NCI-H1694 (cell line): ENCODE measurements at places on chromosomes 1 and 21.

- DNase-seq: no peak
Measured at GRCh38 chr1:220044678-220045355, 1.5 kb downstream of the EPRS1 start.

GRCh38 chr1:68093737-68094136 lies 43.3 kb upstream of the DIRAS3 start:
- no peak for DNase-seq

GRCh38 chr1:12153181-12153785 lies 13.5 kb upstream of the TNFRSF1B start:
- no peak for DNase-seq

- DNase-seq: no peak
Measured at GRCh38 chr1:88685259-88685620, 1.2 kb downstream of the PKN2 start.

DNA sequence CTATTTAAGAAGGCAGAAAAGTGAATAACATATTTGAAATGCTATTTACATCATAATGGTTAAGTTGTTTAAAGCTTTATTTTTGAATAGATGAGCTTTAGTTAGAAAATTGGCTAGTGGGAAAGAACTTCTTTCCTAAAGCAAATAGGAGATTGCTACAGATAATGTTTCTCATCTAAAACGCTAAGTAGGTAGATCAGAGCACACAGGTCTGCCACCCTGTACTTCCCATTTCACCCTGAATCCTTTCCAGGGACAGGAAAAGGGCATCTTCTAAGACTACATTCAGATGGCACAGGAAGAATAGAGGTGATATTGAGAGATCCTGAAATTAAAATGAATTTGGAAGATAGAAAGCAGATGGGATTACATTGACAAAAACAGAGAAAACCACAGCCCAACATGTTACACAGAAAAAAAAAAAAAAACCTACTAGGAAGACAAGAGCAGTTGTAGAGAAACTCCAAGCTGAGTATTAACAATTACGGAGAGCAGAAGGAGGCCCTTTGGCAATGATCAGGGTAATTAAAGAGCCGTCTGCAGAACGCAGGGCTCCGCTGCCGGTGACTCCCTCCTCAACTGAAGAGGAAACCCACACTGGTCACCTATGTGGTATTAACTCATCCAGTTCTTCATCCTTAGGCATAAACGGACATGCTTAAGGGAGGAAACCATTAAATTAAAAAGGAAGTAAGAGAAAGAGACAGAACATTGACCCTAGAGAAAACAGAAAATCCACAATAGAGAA lies 53.6 kb upstream of the MAP10 start:
- no peak for DNase-seq

DNA sequence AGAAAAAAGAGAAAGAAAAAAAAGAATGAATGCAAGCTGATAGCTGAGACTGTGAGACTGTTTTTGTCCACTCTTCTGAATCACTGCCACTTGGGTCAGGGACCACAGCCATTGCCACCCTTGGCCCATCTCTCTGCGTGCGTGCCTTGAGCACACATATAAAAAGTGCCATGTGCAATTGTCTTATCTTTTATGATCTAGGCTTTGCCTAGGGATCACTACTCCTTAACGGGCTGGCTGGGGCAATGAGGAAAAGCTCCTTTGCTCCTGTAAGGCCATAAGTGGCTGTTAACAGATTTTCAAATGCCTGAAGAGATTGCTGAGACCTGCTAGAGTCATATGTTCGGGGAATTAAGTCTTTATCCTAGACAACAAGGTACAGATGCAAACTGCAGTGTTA lies 8.2 kb downstream of the SPATA46 start:
- DNase-seq: no peak

DNA sequence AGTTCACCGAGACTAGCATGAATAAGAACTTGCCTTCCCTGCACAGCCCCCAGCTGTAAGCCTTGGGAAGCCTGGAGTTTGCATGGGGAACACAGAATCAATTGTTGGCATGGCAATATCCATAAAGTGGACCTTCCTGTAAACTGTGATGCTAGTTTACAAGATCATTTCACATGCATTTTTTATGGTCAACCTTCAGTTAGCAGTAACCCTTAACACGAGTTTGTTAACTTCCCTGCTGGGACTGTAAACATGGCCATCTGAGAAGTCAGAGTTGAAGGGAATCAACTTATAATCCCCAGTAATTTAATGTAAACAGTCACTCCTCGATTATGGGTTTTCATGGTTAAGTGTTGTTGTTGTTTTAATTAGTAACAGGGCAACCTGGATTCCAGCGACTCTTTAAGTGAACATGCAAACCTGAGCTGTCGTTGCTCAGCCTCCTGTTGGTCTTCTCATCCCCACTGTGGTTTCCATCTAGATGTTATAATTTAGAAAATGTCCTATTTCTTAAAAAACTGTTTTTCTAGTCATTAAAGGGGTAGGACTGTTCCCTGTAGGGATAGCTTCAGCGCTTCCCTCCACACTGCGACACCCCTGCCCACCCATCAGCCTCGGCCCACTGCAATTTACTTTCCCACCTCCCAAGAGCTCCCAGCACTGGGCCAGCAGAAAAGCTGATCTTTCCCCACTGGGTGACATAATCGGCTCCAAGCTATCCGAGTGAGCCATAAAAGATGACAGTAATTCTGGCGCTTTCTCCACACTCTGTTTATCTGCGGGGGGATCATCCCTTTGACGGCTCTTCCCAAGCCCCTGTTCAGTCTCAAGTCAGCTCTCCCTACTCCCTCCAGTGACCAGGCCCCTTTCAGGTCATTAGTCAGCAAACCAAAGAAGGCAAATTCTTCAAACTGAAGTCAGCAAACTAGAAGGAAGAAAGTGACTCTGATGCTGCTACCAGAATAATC lies 107.6 kb upstream of the IPO9 start:
- no peak for DNase-seq

GRCh38 chr1:198179556-198179981 lies 22.8 kb downstream of the NEK7 start:
- no peak for DNase-seq

- DNase-seq: no peak
Measured at GRCh38 chr1:234932106-234932505, 196.5 kb downstream of the TOMM20 start.

DNA sequence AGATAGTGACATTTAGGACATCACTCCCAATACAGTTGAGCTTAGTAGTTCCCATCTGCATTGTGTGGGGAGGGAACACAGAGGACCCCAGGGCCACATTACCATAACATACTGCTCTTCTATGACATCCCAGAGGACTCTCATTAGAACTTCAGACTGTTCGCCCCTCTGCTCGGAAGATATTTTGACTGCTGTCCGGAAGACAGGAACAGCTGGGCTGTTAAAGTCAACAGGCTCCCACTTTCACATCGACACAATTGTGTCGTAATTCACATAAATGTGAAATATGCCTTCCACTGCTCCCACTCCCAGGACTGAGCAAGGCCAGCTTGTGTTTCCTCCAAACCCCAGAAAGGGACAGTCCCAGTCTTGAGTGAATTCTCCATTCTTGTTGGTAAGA lies 158.4 kb downstream of the SEC16B start:
- DNase-seq: no peak

DNA sequence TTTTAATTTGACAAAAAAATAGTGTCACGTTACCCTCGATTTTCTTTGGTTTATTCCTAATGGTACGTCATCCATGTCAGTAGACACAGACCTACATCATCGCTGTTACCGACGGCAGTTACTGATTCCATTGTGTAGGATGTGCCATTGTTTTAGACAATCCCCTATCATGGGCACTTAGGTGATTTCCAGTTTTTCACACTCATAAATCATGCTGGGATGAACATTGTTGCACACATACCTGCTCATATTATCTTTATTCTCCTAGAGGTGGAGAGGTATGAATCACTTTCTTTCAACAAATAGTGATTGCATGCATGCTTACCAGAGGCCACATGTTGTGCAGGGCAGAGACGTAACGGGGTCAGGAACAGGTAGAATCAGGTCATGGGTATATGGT lies 79.7 kb upstream of the EFHD2 start:
- DNase-seq: no peak

DNA sequence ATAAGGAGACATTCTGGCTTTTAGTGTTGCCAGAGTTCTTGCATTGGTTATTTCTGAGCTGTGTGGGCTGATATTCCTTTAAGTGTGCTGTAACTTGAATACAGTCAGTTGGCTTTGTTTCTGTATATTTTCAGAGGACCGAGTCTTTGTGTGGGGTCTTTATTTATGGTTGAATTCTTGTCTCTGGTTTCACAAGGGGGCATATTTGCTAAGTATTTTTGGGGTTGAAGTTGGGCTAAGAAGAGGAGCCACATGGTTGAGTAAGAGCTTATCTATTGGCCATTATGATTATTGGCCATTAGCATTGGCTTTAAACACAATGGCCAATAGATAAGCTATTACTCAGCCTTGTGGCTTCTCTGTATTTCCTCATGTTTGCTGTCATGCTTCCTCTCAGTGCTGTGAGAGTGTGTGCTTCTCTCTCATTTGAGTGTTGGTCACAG lies 26.3 kb upstream of the PTGFR start:
- no peak for DNase-seq

GRCh38 chr1:113592230-113592629 lies 167.1 kb downstream of the PHTF1 start:
- DNase-seq: no peak

GRCh38 chr1:34186741-34187494 lies 10.2 kb downstream of the C1orf94 start:
- no peak for DNase-seq

GRCh38 chr1:43796111-43796581 lies 88.8 kb downstream of the ST3GAL3 start:
- no peak for DNase-seq
